NCI-H1694 (cell line): ENCODE measurements at places on chromosomes 11 and 22.

GRCh38 chr11:117950993-117951961, 22.1 kb upstream of the TMPRSS13 start:
- no peak for DNase-seq

- no peak for DNase-seq
Observed at GRCh38 chr11:67111261-67111660, 7.8 kb upstream of the KDM2A start.

- DNase-seq, result no peak
Observed at GRCh38 chr11:116654526-116654925, 118.3 kb downstream of the BUD13 start.

DNA sequence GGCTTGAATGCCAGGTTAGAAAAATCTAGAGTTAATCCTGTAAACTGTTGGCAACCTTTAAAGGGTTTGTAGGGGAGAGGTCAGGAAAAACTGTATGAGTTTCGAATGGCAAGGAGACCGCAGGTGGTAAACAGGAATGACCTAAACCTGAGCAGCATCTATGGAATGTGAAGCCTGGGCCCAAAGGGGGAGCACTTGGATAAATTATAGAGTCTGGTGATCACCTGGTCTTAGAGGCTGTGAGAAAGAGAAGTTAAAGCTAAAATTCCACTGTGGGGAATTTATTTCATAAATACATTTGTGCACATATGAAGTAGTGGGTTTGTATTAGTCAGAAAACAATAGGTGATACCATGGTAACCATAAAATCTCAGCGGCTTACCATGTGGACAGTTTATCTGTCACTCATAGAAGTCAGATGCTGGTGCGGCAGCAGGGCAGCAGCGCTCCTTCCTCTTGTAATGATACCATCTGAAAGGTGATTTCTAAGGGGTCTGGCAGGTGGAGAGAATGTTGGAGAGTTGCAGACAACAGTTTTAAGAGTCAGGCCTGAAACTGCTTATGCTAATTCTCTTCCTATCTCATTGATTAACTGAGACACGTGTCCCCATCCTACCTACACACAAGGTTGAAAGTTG, 1104.4 kb upstream of the CCDC90B start:
- no peak for DNase-seq

DNA sequence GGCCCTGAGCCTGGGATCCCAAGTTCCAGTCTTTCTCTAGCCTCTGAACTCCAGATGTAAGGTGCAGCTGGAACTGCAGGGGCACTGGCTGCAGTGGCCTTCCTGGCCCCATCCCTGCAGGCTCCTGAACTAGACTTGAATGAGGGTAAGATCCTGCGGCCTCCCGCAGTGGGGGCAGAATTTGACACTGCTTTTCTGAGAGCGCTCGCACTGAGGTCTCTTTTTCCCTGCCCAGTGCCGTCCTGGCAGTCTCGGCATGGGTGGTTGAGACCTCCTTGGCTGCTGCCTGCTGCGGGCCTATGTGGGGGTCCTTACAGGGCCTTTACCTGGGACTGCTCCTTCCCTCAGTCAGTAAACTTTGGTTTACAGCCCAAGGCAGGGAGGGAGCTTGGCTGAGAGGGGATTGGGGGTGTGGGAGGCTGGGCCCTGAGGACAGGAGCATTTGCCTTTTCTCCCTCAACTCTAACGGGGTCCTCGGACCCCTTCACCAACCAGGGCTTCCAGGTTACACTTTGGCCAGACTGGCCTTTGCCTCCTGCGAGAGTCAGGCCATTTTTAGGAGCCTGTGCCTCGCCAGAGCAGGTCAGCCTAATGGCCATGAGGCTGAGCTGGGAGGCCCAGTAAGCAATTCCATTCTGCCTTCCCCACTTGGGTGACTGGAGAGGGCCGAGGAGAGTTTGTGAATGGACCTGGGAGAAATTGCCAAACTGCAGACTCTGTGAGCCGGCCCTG, 35.4 kb downstream of the FAM83F start:
- DNase-seq, result no peak
